Lower lobe of right lung (tissue), 2 donors: ENCODE measurements at places on chromosomes 7 and 10. TPM values are rescaled to one million over a fixed set of nuclear protein-coding genes. Genes with fewer than 3 reads are reported as not detected.

GRCh38 chr7:101935521-101936141 lies 118.2 kb downstream of the CUX1 start:
- DNase-seq = no peak

The LIPJ gene
- total RNA-seq = 0.09 TPM

DNA sequence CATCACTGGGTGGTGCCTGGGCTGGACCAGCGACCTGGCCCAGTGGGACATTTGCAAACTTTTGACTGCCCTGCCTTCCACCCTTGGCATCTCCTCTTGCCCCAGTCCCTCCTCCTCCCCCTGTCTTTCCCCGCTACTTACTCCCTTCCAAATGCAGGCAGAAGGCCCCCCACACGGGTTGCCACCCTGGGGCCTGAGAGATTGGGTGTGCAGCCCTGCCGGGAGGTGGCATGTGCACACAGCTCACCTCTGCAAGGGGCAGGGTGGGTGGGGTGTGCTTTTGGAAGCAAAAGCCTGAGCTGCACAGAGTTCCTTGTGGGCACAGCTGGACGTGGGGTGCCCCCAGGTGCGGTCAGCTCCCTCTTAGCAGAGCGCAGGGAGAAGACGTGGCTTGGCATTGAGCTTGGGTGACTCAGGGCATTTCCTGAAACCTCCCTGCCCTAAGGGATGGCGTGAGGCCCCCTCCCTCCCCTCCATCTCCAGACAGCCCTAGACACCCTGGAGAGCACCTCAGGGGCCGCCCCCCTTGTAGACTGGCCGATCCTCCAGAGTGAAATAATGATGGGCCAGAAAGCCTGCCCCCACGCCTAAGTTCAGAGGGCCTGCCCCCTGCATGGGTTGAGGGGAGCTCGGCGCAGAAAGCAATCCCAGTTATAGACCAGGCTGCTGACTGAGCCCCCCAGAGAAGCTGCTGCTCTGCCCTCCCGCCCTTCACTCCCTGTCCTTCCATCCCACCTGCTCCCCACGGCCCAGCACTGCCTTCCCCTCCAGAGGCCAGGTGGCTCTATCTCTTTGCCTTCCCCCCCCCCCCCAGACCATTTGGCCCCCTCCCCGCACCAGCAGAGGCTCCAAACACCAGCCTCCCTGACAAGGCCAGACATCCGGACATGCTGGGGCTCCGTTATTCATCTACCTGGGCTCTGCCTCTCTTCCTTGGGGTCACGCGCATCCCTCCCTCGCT lies 2.3 kb upstream of the SHH start:
- DNase-seq = no peak

The GIMAP5 gene
- 31.9 TPM for total RNA-seq

The TLX1 gene
- not detected for total RNA-seq
